SW480 (cell line): ENCODE measurements at places on chromosomes 1 and 21.

GRCh38 chr1:5980314-5981008, 11.8 kb downstream of the NPHP4 start:
- peak; percentile 85 for DNase-seq

GRCh38 chr1:164678136-164678700, 119.2 kb downstream of the PBX1 start:
- DNase-seq = no peak

GRCh38 chr1:197392541-197392940, 124.5 kb downstream of the CRB1 start:
- DNase-seq = no peak

DNA sequence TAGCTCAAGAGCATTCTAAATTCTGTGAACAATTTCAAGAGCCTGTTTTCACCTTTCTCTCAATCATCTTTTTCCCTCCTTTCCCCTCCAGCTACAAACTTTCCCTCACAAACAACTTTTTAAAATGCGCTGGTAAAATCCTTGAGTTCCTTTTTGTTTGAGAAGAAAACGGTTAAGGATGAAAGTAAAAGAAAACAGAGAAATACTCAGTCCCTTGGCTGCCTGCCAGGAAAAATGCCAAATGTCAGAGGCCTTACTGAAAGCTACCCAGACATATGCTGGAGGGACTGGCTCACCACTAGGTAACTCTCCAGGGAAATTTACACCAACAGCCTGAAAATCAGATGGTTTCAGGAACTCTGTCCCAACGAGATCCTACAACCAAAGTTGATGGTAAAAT, 11.0 kb upstream of the SERBP1 start:
- DNase-seq = no peak

GRCh38 chr1:198612471-198613260, 26.2 kb upstream of the PTPRC start:
- DNase-seq = no peak

GRCh38 chr1:39842836-39843235, 40.5 kb downstream of the TRIT1 start:
- DNase-seq = no peak

GRCh38 chr21:43591571-43591970, 67.7 kb downstream of the HSF2BP start:
- peak; percentile 17 for DNase-seq

GRCh38 chr1:96306809-96307560, 414.6 kb upstream of the PTBP2 start:
- no peak for DNase-seq

DNA sequence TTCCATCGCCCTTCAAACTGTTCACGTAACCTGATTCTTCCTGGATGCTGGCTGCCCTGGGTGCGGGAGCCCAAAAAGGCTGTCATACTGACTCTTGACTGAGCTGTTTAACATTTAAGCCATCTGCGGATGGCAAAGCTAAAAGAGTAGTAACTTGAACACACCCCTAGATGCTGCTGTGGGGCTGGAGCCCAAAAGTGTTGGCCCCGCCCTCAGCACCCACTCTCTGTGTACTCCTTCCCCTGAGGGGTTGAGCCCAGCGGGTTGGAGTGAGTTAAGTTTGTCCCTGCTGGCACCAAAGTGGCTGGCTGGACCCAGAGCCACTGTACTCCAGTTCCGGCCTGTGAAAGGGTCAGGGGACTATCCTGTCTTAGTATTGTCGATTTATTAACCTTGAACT, 640.6 kb downstream of the PTPRU start:
- DNase-seq = no peak

DNA sequence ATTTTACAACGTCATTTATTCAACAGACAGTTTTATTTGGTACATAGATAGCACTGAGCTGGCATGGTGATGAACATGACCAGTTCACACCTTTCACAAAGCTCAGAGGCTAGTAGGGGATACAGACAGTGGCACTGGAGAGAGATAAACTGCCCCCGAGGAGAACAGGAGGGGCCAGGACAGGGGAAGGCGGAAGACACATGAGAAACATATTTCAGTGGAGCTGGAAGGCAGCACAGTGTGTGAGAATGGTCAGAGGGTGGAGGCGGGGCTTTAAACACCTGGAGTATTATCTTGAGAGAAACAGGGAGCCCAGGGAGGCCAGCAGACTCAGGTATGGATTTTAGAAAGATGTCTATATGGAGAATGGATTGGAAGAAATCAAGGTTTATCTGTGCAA, 49.5 kb downstream of the CHML start:
- DNase-seq = no peak

DNA sequence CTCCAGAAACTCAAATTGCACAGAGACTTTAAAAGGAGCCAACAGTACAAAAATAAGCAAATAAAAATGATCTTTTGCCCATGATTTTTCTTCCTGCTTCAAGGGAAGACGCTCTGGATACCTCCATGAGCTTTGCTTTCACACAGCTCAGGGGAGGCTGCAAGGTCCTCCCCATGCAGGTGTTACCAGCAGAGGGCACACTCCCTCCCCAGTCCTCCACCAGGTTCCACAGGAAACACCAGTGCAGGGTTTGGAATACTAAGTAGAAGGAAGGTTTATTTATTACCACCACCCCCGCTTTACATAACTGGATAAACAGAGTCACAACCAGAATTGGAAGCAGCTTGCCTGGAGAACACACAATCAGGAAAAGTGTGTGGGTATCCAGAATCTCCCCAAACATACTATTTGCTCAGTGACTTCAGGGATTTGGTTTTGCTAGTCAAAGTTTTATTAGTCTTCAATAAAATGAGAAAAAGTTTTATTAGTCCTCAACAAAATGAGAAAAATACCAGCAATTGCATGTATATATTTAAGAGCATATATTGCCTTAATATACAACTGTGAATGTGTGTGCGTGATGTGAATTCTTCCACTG, 37.3 kb downstream of the HSD3B1 start:
- DNase-seq = no peak

GRCh38 chr21:24217151-24217550, 1390.1 kb downstream of the MRPL39 start:
- DNase-seq = no peak

- DNase-seq = no peak
Measured at GRCh38 chr21:46080171-46081021, 17.5 kb upstream of the COL6A2 start.

DNA sequence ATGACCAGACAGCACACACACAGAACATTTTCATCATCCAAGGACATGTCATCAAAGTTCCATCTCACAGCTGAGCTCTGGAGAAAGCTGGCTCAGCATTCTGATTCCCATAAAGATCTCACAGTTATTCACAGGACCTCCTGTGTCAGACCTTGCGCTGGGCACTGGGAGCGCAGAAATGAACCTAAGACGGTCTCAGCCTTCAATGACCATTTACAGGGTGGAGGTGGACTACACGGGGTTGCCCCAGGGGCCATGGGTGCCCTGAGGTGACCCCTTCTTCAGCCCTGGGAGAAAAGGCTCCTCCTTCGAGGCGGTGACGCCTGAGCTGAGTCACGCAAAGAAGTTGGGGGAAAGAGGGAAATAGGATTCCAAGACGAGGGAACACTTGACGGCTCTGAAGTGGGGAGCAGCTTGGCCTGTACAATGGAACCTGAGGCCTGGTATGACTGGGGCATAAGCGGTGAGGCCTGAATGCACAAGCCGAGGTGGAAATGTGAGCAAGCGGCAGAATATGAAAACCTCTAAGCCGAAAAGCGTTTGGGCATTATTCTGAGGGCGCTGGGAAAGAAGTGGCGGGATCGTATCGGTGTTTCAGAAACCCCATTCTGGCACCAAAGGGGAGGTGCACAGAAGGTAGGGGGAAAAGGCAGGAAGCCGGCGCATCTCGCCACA, 797 bp downstream of the CC2D1B start:
- peak; percentile 31 for DNase-seq

- DNase-seq = no peak
Measured at GRCh38 chr1:61740751-61741700, 1.3 kb upstream of the PATJ start.

- DNase-seq = no peak
Measured at GRCh38 chr21:14838400-14838799, 226.4 kb downstream of the NRIP1 start.

DNA sequence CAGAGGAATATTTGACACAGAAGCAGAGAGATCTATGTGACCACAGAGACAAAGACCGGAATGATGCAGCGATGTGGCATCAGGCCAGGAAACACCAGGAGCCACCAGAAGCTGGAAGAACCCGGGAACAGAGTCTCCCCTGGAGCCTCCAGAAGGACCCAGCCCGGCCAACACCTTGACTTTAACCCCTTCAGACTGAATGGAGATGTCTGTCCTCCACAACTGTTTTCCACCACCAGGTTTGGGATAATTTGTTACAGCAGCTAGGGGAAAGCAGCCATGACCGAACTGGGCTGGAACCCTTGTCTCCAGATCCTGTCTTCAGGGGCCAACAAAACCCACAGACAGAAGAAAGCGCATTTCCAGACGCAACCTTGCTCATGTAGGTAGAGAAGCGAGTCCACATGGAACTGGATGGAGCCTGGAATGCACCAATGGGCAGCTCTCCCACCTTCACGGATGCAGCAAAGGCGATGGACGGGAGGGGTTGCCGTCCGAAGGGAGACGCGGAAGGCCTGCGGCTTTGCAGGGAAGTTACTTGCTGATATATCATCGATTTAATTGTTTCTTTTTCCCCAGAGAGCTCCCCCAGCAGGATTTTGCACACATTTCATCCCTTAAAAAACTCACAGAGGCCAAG, 396.6 kb downstream of the NPHP4 start:
- no peak for DNase-seq

GRCh38 chr1:119329541-119330461, 38.8 kb upstream of the HAO2 start:
- no peak for DNase-seq

DNA sequence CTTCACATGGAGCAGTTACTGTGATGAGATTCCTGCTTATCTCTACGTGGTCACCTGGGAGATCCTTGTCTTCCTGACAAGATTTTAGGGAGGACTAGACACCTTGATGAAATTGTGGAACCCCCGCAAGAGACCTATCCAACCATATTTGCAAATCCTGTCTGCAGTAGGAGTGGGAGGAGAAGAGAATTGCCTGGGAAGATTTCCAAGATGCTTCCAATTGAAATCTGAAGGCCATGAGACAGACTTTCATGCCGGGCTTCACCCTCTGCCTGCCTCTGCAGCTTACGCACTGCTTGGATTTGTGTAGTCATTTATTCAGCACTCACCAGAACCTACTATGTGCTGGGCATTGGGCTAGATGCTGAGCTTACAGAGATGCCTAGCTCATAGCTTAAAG, 106.6 kb downstream of the OMA1 start:
- no peak for DNase-seq

DNA sequence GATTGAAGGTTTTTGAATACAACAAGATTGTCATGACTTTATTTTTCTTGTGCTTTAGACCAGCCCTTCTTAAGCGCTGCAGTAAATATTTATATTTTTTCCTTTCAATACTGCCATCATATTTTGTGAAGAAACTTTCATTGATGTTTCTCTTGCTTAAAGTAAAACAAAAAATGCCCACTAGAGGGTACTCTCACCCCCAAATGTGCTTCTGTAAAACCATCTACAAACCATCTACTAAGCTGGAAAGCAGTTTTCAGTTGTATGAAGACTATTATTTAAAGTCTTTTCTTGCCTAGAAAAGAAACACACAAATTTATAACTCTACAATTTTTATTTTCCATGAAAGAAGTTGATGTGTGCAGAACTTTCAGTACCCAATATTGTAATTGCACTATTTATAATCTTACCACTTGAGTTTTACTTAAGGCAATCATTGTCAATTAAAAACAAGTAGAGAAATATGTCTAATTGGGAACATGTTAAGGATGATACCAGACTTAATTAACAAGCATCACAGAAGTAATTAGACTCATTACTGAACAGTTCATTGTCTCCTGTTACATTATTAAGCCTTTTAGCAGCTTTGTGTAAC, 10.7 kb downstream of the LEPR start:
- peak; percentile 33 for DNase-seq

- no peak for DNase-seq
Measured at GRCh38 chr1:86362807-86363206, 33.3 kb downstream of the ODF2L start.

- no peak for DNase-seq
Measured at GRCh38 chr1:208230668-208231529, 13.3 kb downstream of the PLXNA2 start.

DNA sequence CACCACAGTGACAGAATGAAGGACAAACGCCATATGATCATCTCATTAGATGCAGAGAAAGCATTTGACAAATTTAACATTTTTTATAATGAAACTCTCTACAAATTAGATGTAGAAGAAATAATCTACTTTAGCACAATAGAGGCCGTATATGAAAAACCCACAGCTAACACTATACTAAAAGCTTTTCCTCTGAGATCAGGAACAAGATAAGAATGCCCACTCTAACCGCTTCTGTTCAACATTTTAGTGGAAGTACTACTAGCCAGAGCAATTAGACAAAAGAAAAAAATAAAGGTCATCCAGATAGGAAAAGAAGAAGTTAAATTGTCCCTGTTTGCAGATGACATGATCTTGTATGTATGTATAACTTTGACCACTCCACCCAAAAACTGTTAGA, 109.7 kb downstream of the SLC35F3 start:
- no peak for DNase-seq

- DNase-seq = no peak
Measured at GRCh38 chr1:203649551-203649998, 22.9 kb downstream of the ATP2B4 start.

GRCh38 chr1:170010443-170010842, 64.1 kb downstream of the KIFAP3 start:
- peak; percentile 34 for DNase-seq

- DNase-seq = no peak
Measured at GRCh38 chr1:185408700-185409270, 91.7 kb upstream of the IVNS1ABP start.

GRCh38 chr1:31723828-31724359, 20.1 kb upstream of the COL16A1 start:
- peak; percentile 41 for DNase-seq

- DNase-seq = no peak
Measured at GRCh38 chr1:196678510-196678884, 26.7 kb downstream of the CFH start.

- no peak for DNase-seq
Measured at GRCh38 chr1:116694524-116694923, 27.0 kb upstream of the IGSF3 start.

- no peak for DNase-seq
Measured at GRCh38 chr1:25338986-25339385, 852 bp downstream of the TMEM50A start.

- DNase-seq = no peak
Measured at GRCh38 chr1:54595956-54596498, 27.3 kb downstream of the FAM151A start.

DNA sequence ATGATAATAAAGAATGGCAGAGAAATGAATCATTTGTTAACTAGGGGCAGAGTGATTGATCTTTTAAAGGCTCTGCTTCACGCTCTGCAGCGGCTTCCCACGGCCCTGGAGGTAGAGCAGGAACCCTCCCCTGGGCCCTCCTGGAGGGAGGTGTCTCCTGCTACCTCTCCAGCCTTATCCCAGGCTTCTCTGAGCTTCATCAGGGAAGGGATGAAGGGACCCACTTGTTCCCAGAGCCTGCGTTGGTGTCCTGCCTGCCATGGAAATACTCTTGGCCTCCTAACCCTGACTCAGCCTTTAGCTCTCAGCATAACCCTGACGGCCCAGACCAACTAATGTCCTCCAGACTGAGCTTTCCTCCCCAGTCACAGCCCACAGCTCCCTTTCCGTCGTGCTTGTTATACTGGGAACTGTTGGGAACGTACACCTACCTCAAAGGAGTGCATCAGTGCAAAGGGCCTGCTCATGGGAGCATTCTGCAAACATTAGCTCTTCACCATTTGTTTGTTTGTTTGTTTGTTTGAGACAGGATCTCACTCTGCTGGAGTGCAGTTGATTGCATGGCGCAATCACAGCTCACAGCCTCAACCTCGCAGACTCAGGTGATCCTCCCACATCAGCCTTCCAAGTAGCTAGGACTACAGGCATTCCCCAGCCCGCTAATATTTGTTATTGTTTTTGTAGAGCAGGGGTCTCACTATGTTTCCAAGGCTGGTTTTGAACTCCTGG, 17.4 kb upstream of the HNRNPU start:
- no peak for DNase-seq
